RWPE2 (cell line): ENCODE measurements at places on chromosomes 2 and 18.

GRCh38 chr2:235238537-235238936 lies 255.3 kb upstream of the AGAP1 start:
- DNase-seq = no peak

DNA sequence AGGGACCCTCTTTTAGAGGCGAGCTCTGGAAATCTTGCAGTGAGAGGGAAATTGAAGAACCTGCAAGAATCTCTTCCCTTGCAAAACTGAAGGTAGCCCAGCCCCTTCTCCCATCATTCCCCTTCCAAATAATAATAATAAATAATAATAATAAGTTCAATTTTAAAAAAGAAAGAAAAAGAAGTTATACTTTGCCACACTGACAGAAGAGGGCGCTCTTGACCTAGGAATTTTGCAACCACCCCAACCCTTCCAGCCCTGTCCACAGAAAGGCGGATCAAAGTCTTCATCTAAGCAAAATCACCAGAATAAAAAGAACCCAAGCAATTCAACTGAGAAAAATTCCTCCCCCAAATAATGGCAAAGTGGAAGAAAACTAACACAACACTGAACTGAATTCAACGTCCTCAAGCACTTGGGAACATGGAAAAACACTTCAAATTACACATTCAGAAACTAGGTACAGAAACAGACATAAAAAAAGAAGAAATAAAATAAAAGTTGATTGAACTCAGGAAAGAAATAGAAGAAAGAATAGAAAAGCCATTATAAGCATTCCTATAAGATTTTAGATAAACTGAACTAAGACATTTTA lies 98.9 kb upstream of the GLS start:
- DNase-seq = no peak

DNA sequence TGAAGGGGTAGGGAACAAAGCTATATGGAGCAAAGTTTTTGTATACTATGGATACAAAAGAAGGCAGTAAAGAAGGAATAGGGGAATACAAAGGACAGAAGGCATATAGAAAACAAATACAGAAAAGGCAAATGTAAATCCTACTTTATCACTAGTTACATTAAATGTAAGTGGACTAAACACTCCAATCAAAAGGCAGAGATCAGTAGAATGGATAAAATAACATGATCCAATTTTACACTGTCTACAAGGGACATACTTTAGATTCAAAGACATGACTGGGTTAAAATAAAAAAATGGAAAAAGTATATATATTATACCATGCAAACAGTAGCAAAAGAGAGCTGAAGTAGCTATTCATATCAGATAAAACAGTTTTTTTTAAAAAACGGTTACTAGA lies 215.0 kb downstream of the PDE11A start:
- no peak for DNase-seq

GRCh38 chr2:135709992-135710391 lies 31.7 kb upstream of the UBXN4 start:
- DNase-seq = no peak

DNA sequence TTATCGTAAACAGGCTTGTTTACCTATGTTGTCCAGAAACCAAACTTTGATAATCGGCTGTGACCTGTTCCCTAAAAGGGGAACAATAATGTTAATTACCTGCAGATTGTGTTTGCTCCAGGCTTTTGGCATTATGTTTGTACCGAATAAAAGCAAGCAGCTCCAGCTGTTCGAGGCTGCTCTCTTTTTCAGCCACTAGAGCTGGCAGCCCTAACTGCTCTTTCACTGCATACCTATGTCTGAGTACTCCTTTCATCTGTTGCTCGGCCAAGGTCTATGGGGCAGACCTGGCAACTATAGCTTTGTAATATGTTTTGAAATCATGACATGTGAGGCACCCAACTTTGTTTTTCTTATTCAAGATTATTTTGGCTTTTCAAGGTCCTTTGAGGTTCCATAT lies 77.8 kb upstream of the EHBP1 start:
- no peak for DNase-seq

GRCh38 chr2:170813611-170814532 lies 2.8 kb upstream of the GAD1 start:
- DNase-seq = no peak

DNA sequence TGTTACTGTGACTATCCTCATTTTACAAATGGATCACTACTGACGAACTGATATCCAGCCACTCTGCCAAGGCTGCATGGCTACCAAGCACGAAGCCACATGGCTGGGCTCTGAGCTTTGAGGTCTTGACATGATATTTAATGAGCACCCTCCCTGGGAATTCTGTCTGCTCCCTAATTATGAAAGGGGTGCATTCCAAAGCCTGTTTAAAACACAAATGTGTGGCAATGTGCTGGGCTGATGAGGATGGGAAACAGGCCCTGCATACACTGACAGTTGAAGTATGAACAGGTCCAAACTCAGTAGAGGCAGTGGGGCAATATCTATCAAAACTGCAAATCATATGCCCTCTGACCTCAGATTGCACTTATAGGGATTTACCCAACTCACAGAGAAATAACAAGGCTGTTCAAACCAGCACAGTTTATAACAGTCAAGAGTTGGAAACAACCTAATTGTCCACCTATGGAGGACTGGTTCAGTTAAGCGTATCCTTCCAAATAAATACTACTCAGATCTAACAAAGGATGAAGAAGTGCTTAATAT lies 20.8 kb downstream of the CDC42EP3 start:
- no peak for DNase-seq

- no peak for DNase-seq
These were observed 84.8 kb upstream of the PIK3C3 start for GRCh38 chr18:41870191-41870590.

GRCh38 chr2:72921853-72922252 lies 4.5 kb downstream of the EMX1 start:
- DNase-seq = no peak

- no peak for DNase-seq
These were observed 10.7 kb downstream of the TEX51 start for GRCh38 chr2:126909366-126909765.

GRCh38 chr2:140600116-140600515 lies 1530.7 kb downstream of the LRP1B start:
- no peak for DNase-seq

GRCh38 chr18:58635891-58636290 lies 7.0 kb upstream of the ALPK2 start:
- DNase-seq = no peak

DNA sequence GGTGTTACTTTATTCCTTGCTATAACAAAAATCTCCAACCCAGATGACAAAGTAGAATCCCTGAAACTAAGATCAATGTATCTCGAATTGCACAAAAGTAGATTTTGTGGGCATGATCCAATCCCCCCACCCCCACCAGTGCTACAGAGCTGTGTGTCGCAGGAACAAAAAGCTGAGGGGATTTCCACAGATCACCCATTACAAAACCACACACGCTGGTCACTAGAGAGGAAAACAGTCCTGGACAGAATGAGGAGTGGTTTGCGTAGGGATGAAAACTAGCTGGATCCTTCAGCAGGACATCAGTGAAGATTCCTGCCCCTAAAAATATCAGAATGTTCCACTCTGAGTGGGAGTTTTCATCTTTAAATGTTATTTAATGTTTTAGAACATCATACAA lies 165.3 kb upstream of the STK17B start:
- no peak for DNase-seq

- DNase-seq = no peak
These were observed 4.7 kb upstream of the DNAJB2 start for GRCh38 chr2:219274361-219274921.

DNA sequence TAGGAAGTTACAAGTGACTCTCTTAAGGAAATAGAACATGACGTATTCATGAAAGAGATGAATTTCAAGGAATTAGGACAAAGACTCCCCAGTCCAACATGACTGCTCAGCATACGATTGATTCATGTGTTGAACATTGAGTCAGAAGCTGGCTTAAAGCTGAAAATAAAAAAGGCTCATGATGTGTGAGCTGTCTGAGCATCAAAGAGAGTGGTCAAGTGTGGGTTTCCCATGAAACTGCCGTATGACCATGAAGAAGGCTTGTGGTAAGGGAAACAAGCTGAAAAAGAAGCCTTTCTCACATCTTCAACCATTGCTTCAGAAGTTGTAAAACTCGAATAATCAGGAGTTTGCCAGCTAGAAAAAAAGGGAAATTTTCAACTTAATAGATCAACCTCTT lies 201.9 kb upstream of the APCDD1 start:
- no peak for DNase-seq

- no peak for DNase-seq
These were observed 158.5 kb downstream of the ZNF385B start for GRCh38 chr2:179702912-179703311.

GRCh38 chr2:31980674-31981356 lies 30.0 kb downstream of the MEMO1 start:
- no peak for DNase-seq

- no peak for DNase-seq
These were observed 1681.7 kb upstream of the DDX18 start for GRCh38 chr2:116132833-116133232.

- no peak for DNase-seq
These were observed 266.4 kb downstream of the GPD2 start for GRCh38 chr2:156702541-156702940.

DNA sequence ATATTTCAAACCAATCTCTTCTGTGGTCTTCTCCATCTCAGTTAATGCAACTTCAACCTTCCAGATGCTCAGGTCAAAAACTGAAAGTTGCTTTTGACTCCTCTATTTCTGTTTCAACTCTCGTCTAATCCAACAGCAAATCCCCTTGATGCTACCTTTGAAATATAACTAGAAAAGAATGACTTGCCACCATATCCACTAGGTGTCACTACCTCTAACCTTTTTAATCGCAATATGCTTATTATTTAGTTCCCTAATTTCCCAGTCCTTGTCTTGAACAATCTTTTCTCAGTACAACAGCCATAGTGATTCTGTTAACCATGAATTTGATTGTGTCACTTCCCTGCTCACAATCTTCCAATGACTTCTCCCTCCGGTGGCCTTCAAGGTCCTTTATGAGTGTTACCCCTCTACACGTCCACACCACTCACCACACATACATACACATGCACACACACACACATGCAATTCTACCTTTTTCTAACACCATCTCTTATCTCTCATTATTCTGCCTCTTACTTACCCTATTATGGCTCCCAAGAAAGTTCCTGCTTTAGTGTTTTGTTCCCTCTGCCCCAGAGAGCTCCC lies 245.5 kb upstream of the KCNJ3 start:
- no peak for DNase-seq

DNA sequence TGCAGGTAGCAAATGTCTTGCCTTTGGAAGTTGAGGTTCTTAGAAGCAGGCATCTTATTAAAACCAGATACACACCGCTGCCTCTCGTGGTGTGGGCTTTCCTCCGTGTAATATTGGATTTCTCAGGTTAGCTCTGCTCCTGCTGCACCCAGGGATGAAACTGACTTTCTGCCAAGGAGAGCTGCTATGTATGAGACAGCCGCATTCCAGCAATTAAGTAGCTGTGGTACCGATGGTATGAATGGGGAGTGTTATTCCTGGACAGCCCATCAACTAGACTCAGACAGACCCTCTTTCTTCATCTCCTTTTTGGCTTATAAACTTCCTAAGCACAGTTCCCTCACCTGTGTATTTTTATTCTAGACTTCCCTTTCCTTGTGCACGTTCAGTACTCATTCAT lies 6.8 kb upstream of the EHD3 start:
- DNase-seq = no peak

- DNase-seq = no peak
These were observed 561.1 kb upstream of the SETBP1 start for GRCh38 chr18:44119607-44120006.

DNA sequence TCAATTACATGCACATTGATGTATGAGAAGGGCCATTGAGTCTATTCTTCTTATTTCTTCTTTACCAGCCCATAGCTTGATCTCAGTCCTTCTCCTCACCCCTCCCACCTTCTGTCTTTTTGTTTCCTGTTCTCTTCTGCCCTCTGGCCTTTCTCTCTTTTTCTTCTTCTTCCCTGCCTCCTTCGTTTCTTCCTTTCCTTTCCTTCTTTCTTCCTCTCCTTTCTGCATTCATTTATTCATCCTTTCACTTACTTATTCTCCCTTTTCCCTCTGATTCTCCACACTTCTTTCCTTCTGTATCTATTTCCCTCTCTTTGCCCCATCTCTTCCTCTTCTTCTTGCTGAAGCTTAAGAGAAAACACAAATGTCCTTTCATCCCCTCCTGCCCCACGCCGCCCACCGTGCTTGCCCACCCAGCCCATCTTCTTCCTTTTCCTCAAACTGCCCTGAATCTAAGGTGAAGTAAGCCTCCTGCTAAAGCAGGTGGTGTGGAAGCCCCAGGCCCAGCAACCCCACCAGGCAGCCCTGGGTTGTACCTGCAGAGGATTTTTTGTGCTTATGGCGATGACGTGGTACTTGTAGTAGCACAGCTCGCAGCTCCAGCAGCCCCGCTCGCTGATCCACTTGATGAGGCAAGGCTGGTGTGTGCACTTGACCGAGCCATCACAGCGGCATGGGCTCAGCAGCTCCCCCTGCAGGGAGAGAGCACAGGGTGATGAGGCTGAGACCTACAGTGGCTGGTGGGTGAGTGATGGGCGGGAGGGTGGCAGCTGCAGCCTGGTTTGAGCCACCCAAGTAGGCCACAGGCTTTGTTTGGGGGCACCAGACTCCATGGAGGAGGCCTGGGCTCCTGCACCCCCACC lies 89.0 kb downstream of the MARCHF4 start:
- DNase-seq = no peak

GRCh38 chr18:13868501-13869271 lies 44.7 kb downstream of the MC5R start:
- DNase-seq = no peak
